ENCODE measurements at places on chromosomes 2 and 18.

DNA sequence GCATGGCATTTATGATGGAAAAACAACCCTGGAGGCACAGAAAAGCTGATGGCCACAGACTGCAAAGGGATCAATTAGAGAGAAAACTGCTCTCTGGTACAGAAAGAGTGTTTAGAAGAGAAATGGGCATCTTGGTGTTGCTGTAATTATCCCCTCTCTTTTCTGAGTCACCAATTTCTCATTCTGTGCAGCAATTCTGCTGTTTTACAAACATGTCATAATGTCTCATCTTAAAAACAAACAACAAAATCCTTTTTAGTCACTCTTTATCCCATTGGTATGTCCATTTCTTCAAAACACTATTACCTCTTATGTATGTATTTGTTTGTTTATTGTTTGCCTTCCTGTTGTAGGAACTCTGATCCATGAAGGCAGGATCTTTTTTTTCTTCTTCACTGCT lies 73.9 kb upstream of the HK2 start:
- DNase-seq: no peak

- no peak for DNase-seq
These were observed 34.0 kb upstream of the COL3A1 start for GRCh38 chr2:188940171-188940570.

GRCh38 chr2:180747728-180748127 lies 232.7 kb upstream of the UBE2E3 start:
- DNase-seq: no peak

DNA sequence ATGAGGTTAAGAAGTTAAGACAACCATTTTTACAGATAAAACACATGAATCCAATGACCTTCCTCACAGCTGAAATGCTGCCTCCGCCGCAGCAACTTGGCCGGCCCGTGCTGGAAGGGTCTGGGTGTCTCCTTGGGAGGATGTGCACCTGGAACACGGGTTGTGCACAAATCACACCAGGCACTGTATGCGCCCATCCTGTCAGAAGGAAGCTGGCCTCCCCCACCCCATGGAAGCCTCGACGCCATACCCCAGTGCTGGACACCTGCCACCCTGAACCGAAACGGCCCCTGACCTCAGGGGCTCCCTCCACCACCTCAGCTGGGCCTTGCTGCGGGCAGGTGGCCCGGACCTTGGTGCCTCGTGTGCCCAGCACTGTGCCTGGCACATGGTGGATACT lies 111.8 kb downstream of the PXDN start:
- DNase-seq: no peak

Data from KBM-7 (cell line).